Psoas muscle (tissue), 8 donors: ENCODE measurements at places on chromosomes 5 and 9. TPM values are rescaled to one million over a fixed set of nuclear protein-coding genes. Genes with fewer than 3 reads are reported as not detected.

The FEM1C gene
- 28.6 TPM for total RNA-seq

The ACOT12 gene
- not detected for total RNA-seq

The ECSCR gene
- 13.3 TPM for total RNA-seq

The KCNV2 gene
- not detected for total RNA-seq

The SPRY4 gene
- 6.3 TPM for total RNA-seq

The SNCAIP gene
- 0.87 TPM for total RNA-seq

The SOX30 gene
- total RNA-seq, result not detected

The PCDHGC4 gene
- 1.2 TPM for total RNA-seq

The S1PR3 gene
- total RNA-seq, result 5.1 TPM

The TCF7 gene
- total RNA-seq, result 0.74 TPM

The FAM200C gene
- 1.4 TPM for total RNA-seq

The CDX1 gene
- not detected for total RNA-seq

The UBE2B gene
- 210 TPM for total RNA-seq
